Neural crest cell (in vitro differentiated cells): ENCODE measurements at places on chromosomes 1 and 21.

DNA sequence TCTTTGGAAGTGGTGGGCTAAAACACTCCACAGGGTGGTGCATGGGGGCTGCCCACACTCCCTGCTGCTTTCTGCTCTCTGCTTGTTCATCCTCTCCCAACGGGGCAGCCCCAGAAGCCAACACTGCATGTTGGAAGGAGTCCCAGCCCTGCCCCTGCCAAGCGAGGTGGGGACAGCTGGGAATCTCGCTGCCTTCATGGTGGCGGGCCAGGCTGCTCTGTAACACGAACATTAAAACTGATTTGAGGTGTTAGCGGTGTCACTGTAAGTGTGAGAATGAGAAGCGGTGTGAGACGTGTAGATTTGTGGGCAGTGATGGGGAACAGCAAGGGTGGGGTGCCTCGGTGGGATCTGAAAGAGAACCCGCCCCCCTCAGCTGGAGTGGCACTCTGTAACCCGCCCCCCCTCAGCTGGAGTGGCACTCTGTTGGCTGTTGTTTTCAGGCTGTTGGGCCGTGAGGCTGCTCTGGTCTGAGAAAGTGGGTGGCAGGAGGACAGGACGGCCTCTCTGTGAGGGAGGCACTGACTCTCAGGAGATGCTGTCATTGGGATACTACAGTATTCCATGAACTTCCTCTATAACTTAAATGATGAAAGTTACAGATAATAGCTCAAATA, 80.9 kb downstream of the PCBP3 start:
- no peak for DNase-seq

DNA sequence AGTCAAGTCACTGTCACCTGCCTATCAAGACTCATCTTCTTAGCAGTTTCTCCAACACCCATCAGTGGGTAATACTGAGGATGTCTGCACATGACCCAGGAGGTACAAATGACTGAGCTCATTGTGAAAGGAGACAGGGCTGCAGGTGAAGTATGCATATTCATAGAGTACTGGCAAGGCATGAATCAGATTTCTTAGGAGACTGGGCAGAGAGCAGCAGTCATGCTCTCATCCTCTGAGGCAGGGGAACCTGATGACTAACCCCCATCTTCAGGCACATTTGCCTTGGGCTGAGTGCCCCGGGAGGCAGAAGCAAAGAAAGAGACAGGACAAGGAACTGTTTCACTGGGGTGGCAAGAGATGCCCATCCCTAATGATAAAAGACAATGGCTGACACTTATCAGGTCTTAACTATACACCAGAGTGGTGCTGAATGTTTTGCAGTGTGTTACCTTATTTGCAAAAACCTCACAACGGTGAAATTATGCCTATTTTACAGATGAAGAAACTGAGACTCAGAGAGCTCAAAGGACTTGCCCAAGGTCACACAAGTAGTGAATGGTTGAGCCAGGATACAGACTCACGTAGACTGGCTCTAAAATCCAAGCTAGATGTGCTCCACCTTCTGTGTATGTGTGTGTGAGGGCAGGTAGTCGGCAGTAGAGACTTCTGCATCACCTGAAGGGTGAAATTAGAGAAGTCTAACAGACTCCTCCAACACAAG, 9.2 kb upstream of the GRHL3 start:
- no peak for DNase-seq

DNA sequence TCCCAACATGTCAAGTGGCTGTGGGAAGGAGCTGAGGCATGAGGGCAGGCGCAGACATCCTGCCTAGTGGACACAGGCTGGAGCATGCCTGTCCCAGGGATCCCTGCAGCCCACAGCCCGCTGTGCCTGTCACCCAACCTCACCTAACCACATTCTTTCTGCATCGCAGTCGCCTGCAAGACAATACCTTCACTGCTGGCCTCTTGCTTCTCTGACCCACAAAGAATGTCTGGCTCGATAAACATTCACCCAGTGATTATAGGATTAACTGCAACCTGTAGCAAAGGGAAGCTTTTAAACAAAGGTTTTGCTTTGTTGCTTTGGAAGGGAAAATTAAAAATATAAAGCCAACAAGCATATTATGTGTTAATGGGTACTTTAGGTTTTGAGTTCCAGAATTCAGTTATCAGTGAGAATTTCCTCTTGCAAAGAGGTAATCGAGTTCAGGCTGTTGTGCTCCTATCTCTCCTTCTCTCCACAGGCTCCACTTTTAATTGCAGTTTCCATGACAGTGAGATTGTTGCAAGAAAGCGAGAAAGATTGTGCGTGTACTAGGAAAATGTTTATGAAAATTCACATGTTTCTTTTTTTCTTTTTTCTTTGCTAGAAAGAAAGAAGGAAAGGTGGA, 40.0 kb upstream of the ZNF648 start:
- no peak for DNase-seq

DNA sequence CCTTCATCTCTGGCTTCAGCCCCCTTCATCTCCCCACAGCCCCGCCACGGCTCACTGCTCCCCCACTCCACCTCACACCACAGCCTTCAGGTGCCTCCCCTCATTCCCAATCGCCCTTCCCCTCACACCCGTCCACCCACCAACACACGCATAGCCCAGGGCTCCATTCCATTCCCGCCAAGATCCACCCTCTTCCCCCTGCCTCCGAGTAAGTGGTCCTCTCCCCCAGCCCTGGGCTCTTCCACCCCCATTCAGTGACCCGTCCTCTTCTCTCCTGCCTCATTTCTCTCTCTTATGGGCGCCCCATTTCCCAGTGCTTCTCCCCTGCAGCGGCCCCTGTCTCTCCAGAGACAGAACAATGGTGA, 53.2 kb downstream of the VWA5B1 start:
- no peak for DNase-seq

- no peak for DNase-seq
These were observed 309.5 kb downstream of the KIF26B start for GRCh38 chr1:245464290-245464689.

DNA sequence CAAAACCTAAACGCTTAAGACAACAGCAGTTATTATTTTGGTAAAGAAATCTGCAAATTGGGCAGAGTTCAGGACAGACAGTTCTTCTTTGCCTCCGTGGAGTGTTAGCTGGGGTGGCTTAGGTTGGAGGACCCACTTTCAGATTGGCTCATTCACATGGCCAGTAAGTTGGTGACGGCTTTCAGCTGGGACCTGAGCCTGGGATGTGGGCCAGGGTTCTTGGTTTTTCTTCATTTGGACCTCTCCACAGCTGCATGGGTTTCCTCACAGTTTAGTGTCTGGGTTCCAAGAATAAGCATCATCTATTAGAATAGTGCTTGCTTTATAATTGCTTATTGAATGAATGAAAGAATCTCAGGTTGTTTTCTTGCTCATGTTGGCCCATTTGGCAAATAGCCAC, 72.2 kb downstream of the ATF6 start:
- no peak for DNase-seq

DNA sequence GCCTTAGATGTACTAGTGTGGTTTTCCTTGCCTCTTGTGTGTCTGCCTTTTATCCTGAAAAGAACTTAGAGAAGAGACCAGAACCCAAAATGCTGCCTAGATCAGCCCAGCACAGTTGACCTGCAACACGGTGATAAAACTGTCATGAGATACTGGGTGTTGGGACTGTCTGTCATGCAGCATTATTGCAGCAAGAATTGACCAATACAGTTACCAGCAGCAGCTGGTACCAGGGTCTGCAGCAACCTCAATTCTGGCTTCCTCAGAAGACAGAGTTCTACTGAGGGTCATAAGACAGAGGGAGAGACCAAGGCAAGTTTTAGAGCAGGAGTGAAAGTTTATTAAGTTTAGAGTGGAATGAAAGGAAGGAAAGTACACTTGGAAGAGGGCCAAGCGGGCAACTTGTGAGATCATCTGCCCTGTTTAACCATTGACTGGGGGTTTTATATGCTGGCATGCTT, 182.0 kb downstream of the DYRK1A start:
- DNase-seq: no peak

DNA sequence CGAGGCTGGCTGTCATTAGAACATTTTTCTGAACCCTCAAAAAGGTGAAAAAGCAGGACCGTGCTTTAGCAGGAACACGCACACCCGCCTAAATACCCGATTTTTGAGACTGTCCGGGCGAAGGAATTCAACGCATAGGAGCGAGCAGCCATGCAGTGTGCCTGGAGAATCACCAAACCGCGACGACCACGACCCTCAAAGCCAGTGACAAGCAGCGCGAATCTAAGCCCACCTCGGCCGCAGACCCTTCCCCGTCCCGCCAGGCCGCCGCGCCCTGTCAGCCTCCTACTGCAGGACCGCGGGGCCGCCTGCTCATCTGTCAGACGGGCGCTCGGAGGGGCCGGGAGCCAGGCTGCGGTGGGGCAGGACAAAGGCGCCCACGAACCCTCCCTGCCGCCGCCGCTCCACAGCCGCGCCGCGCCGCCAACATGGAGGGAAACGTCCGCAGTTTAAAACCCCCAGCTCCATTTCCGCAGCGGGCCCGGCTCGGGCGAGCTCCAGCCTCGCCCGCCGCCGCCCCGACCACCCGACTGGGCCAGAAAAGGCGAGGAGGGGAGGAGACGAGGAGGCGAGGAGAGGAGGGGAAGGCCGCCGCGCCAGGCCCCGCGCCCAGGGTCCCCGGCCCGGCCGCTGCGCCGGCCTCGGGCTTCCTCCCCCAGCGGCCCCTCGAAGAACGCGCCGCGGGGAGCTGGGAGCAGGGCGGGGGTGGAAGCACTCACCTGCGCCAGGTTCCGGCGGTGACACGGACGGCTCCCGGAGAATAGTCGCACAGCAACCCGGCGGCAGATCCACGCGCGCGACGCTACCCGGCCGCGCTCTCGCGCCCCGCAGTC, at the start of gene LBR:
LBR (minus strand) TSS at position 804 of the 833 bp plus-strand sequence. CDS start 3,963 bp downstream, outside the sequence.
- peak; percentile 37 for DNase-seq

- DNase-seq: no peak
These were observed 86.8 kb downstream of the ATP1B1 start for GRCh38 chr1:169193191-169193850.

- no peak for DNase-seq
These were observed 2.6 kb upstream of the CCDC28B start for GRCh38 chr1:32197837-32198236.

GRCh38 chr1:60679524-60680375, 402.6 kb upstream of the NFIA start:
- no peak for DNase-seq

DNA sequence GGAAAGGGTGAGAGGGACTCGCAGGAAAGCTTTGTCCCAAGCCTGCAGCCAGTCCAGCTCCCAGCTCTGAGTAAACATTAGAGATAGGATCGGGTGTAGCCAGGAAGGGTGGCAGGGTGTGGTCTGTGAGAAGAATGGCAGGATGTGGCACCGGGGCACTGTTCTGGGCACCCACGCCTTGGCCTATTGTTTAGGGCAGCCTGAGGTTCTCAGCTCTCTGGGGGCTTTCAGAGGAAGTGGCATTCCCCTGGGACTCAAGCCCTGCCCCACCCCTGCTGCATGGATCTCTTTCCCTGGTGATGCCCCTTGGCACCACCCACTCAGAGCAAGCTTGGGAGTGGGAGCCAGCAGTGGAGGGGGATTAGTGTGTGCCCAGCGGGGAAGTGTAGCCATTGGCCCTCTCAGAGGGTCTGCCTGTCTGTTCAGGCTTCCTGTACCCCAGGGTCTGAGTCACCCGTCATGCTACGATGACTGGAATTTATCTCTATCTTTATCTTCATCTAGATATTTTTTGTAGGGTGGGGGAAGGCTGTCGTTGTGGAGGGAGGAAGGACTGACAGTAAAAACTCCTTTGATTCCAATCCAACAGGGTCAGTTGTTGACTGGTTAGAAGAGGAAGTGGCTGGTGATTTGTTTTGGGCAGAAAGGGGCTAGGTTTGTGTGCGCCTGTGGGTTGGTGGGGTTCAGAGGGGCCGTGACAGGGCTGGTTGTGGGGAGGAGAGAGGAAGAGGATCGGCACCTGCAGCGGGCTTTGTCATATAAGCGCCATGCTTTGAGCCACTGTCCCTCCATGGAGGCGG, 31.6 kb downstream of the SOX13 start:
- DNase-seq: no peak

DNA sequence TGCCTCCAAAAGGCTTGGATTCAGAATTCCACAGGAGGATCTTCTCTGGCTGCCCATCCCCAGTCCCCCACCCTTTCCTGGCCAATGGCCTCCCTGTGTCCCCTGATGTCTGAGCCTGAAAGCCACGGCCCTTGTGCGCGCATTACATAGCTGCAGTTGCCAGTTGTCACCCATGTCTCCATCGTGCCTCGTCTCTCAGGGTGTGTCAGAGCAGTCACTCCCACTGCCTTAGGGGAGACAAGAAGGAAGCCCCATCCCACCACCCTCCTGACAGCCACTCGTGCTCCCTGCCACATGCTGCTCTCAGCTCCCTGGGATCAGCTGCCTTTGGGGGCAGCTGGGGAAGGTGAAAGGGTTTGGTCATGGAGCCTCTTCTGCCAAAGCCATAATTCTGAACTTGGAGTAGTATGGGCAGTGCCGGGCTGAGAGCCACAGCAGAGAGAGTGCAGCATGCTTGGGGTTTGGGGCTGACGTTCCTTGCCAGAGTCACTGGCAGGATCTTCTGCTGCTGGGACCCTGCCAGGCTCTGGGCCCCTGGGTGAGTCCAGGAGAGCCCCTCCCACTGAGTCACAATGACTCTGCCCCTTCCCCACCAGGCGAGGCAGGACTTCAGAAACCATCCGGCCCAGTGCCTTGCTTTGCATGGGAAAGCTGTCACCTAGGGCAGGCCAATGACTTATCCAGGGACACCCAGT, 285.9 kb upstream of the VAMP3 start:
- DNase-seq: no peak

GRCh38 chr1:212782422-212783154, 9.0 kb downstream of the NSL1 start:
- no peak for DNase-seq

DNA sequence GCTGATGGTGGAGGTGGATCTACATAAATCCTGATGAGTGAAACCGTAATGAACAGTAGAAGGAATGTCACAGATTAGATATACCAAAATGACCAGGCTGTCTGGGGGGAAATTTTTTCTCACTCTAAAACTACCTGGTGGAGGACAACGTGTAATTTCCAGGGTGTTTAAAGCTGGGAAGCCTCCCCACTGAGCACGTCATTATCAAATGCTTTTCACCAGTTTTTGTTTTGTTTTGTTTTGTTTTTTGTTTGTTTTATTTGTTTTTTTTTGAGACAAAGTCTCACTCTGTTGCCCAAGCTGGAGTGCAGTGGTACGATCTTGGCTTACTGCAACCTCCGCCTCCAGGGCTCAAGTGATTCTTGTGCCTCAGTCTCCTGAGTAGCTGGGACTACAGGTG, 11.6 kb downstream of the AGPAT3 start:
- no peak for DNase-seq

DNA sequence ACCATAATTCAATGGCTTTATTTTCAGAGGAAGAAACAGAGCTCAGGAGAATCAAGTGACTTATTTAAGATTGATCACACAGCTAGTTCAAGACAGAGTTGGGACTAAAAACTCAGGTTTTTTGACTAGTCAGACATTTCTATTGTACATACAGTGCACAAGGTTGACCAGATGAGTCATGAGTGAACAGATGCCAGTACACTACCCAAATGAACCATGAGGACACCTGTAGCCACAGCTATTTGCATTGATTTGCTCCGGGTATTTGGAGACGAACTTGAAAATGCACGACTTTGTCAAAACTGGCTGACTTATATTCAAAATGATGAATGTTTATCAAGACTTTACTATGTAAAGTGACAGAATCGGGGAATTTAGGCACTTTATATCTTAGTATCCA, 161.7 kb upstream of the ST6GALNAC5 start:
- no peak for DNase-seq
